Kidney tubule cell (primary cell): ENCODE measurements at places on chromosomes 6 and 20.
A peak's percentile ranks its signal among the peaks of the same experiment; 100 is the strongest.

DNA sequence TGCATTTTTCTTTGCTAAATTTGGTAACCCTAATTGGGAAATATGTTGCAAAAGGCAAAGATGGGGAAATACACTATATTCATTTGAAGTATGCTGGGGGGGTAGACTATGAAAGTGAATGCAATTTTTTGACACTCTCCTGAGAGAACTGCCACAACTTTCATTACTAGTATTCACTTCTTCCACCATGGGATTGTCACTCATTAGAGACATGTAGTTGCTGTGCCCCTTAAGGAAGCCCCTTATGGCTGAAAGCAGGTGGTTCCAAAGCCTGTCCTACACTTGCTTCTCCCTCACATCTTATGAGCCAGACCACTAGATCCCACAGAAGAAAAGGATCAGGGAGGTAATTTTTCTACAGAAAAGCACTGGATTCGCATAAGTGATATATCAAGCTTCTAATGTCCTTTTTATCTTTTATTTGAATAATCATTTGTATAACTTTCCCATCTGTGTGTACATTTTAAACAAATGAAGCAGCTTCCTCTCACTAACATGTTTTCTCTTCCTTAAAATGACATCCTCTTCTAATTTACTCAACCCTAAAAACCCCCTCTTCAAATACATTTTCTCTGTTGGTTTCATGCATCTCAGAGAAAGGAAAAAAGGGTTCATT, 83.8 kb downstream of the GCLC start:
- DNase-seq = no peak

DNA sequence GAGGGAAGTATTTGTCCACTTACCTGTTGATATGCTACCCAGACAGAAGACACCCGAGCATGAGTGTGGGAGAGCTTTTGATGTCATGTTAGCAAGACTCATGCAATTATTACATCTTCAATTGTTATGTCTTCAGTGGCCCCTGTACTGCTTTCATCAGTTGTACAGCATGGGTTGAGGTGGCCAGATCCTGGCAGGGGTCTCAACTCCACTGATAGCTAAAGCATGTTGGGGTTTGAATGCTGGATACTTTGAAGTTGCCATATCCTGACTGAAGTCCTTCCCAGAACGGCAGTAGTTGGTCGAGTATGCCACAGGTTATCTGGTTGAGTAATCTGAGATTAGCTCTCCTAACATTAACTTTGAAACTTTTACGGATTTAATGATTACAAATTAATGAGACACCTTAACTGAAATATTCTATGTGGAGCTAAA, 46.7 kb downstream of the LRRN4 start:
- peak; percentile 25 for DNase-seq

GRCh38 chr6:6986344-6986743, 121.4 kb upstream of the RREB1 start:
- no peak for DNase-seq

DNA sequence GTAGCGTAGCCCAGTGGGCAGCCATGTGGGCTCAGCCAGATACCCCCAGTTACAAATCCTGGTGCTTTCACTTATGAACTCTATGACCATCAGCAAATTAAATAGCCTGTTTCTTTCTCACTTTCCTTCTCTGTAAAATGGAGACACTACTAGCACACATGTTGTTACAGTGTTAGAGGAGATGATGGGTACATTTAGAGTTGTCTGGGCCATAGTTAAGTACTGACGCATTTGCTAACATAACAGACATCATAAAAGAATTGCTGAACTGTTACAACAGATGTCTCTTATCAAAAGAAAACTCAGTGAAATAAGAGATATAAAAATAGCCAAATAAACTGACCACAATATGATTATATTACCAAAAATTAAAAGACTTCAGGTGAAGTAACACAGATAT, 69.9 kb upstream of the DOK5 start:
- DNase-seq = no peak

- DNase-seq = no peak
Observed at GRCh38 chr6:107565165-107565723, 75.3 kb downstream of the SOBP start.

- DNase-seq = peak; percentile 74
Observed at GRCh38 chr20:41318271-41318649, 729 bp upstream of the ZHX3 start.

DNA sequence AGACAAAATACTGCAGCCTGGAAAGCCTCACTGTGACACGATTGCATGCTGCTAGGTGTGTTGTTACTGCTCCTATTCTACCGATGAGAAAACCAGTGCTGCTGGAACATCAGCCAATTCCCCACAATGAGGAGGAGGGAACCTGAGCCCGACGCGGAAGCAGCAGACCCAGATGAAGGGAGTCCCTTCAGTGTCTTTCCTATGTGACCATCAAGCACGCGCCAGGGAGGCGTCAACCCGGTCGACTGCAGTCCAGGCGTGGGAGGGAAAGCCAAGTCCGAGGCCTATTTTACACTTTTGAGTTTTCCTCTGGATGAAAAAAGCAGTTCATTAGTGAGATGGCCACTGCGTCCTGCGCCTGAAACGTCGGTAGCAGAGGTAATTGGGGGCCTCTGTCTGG, 63.3 kb downstream of the STK35 start:
- DNase-seq = no peak

GRCh38 chr6:63246581-63246980, 35.3 kb downstream of the FKBP1C start:
- no peak for DNase-seq

DNA sequence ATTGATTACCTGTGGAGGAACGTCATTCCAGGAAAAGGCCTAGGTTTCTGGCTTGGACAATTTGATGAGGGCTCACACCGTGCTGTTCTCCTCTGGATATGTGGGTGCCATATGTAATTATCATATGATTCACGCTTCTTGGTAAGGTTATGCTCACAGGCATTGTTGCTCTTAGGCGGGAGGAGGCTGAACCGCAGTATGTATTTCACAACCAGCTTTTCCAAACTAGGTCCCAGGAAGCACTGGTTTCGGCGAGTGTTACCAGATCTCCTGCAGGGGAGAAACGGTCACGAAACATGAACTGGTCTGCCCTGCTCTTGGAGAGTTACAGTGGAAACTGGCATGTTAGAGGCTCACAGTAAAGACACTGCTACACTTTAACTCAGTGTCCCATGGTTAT, 793 bp upstream of the FAM50B start:
- no peak for DNase-seq

DNA sequence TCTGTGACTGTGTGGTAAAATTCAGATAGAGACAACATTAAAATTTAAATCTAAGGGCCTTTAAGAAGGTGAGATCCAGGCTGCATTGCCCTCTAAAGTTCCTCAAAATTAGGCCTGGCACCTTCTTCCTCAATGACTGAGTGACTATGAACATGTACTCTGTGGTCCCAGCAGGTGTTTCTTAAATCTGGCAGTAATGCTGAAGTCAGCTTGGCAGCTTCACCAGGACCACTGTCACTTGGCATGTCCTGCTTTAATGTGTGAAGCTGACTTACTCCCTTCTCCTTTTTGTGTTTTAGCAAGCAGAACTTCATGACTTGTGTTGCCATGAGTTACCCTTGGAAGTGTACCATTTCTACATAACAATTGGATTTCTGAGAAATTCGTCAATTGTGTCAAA, 141.7 kb downstream of the NKAIN2 start:
- DNase-seq = no peak

- peak; percentile 10 for DNase-seq
Observed at GRCh38 chr20:55333798-55334197, 671.5 kb downstream of the CBLN4 start.

- no peak for DNase-seq
Observed at GRCh38 chr6:152071318-152071717, 263.8 kb downstream of the ESR1 start.

GRCh38 chr6:43433148-43433547, 5.8 kb downstream of the ABCC10 start:
- no peak for DNase-seq

- no peak for DNase-seq
Observed at GRCh38 chr6:162156146-162156545, 571.4 kb downstream of the PRKN start.

GRCh38 chr6:129748212-129748900, 38.4 kb upstream of the ARHGAP18 start:
- peak; percentile 75 for DNase-seq

DNA sequence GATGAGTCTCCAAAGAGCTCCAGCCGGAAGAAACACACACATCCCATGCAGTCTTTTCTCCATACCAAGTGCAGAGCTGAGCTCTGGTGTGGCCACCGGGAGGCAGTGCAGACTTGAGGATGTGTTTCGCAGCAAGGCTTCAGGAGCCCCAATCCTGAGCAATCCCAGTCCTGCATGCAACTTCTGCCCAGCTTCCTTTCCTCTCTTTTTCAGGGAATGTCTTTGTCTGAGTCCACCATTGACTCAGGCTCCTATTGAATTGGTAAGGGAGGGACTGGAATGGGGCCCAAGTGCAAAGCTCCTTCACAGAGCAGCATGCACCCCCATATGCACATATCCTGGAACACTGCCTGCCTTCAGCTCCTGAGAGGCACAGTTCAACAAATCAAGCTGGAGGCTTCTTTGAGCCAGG, 50.5 kb upstream of the ASIP start:
- peak; percentile 78 for DNase-seq

DNA sequence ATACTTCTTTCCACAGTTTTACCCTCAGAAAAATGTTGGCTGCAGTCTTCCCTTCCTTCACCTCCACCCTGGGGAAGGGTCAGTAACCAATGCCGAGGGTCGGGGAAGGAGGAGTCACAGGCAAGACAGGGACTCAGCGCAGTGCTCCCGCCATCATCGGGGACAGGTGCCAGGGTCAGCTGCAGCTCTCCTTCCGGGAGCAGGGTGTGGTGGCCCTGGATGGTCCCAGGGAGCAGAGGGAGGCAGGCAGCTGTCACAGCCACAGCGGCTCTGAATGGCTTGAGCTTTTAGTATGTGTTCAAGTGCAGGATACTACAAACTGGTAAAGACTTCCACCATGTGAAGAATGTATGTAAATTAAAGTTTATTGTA, 26.0 kb upstream of the PI16 start:
- DNase-seq = no peak

DNA sequence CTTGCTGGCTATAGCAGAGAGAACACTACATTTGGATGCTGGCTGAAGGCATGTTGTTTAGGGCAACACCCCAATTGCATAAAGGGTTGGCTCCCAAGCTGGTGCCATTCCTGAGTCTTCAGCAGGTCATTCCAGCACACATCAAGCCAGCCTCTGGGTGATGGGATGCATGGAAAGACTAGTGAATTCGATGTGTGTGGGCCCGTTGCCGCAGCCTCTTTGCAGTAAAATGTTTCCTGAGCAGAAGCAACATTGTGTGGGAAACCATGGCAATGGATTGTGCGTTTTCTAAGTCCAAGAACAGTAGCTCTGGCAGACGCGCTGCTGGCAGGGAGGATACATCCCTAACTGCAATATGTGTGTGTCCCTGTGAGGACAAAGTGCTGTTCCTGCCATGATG, 142.4 kb upstream of the SLC24A3 start:
- no peak for DNase-seq

DNA sequence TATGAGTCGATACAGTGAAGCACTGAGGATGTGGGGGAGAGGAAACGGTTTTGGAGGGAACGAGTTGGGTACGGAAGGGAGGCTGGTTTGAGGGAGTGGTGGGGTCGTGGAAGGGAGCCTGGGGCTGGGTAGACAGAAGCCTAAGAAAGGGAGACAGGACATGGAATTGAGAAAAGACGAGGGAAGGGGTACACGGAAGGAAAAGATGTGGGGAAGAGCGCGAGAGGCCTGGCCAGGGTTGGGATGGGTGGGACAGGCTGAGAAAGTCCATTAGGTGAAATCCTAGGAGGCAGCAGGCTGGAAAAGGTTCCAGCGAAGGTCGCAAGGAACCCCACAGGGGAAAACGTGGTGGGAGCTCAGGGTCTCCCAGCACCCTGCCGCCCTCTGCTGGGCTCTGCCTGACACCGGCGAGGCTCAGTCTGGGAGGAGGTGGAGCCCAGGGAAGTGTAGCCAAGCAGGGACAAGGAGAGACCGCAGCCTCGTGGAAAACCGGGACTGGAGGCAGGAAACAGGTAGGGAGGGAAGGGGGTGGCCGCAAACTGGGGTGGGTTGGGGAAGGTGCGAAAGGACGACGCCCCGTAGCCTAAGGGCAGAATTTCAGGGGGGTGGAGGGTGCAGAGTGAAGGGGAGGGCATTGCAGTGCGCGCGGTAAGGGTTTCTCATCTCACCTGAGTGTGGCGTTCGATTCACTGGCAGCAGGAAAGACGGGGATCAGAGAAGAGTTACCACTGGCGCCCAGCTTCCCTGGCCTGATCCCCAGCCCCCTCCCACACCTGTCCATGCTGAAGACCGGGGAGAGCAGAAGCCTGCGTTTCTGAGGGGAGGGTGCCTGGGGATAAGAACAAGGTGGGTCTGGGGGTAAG, 4.3 kb downstream of the GABBR1 start:
- DNase-seq = peak; percentile 86

- peak; percentile 7 for DNase-seq
Observed at GRCh38 chr6:135438907-135439535, 58.5 kb downstream of the AHI1 start.

- DNase-seq = peak; percentile 79
Observed at GRCh38 chr6:72649032-72649984, 27.4 kb downstream of the KCNQ5 start.

- DNase-seq = peak; percentile 8
Observed at GRCh38 chr6:4401408-4402368, 266.3 kb upstream of the ECI2 start.

DNA sequence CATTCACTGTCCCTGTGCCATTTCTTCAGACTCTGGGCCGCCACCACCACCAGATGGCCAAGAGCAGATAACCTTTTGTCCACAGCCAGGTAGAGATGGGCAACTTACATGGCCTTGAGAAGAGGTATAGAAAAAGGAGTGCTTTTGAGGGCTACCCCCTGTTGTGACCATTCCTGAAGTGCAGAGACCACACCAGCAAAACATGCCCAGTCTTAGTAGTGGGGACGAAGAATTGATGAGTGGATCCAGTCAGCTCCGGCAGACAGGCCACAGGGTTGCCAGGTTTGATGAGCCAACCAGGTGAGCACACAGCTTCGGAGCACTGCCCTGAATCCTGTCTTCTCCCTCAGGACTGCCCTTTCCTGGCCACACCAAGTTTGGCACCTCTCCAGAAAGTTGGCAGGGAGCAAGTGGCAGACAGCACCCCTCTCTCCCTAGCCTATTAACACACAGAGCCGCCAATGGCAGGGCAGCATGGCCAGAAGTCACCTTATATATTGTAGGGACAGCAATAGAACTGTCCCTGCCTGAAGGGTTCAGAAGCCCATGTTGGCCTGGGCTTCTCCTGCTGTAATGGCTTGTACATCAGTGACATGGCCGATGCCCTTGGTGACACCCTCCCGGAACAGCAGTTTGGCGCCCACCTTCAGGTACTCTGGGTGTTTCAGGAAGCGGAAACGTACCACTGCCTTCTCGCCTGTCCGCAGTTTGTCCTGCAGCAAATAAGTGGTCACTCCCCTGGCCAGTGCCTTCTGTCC, 7.8 kb downstream of the GTPBP2 start:
- DNase-seq = no peak

- DNase-seq = peak; percentile 38
Observed at GRCh38 chr6:36631326-36632011, 37.3 kb downstream of the SRSF3 start.

GRCh38 chr20:47612670-47613069, 111.0 kb downstream of the NCOA3 start:
- DNase-seq = no peak

- no peak for DNase-seq
Observed at GRCh38 chr6:169962604-169963469, 211.4 kb downstream of the ERMARD start.

- no peak for DNase-seq
Observed at GRCh38 chr6:48490658-48491057, 379.7 kb upstream of the PTCHD4 start.

GRCh38 chr20:46034039-46034438, 5.0 kb downstream of the SLC12A5 start:
- DNase-seq = no peak

GRCh38 chr6:3690506-3690905, 61.0 kb downstream of the PXDC1 start:
- DNase-seq = no peak
